Glutamatergic neuron (in vitro differentiated cells): ENCODE measurements at places on chromosomes 6 and 20. TPM values are rescaled to one million over a fixed set of nuclear protein-coding genes. Genes with fewer than 3 reads are reported as not detected.
A peak's percentile ranks its signal among the peaks of the same experiment; 100 is the strongest.

Gene FARS2
- 14.2 TPM for total RNA-seq

Gene C20orf204
- 3.9 TPM for total RNA-seq

Gene REM1
- 2.8 TPM for total RNA-seq

Gene DYNLT2
- total RNA-seq = 1.7 TPM

Gene CDH4
- total RNA-seq = 1.2 TPM

Gene TPX2
- 44.7 TPM for total RNA-seq

Gene WFDC5
- not detected for total RNA-seq

Gene C6orf52
- 4.1 TPM for total RNA-seq

Gene CLDN20
- total RNA-seq = not detected

Gene LBP
- total RNA-seq = not detected

Gene HNF4A
- not detected for total RNA-seq

Gene TRIM31
- not detected for total RNA-seq

GRCh38 chr6:32097364-32097763 is 11.8 kb downstream of the TNXB start:
- no peak for DNase-seq

GRCh38 chr6:25961619-25962148 is 918 bp upstream of the TRIM38 start:
- DNase-seq = no peak

DNA sequence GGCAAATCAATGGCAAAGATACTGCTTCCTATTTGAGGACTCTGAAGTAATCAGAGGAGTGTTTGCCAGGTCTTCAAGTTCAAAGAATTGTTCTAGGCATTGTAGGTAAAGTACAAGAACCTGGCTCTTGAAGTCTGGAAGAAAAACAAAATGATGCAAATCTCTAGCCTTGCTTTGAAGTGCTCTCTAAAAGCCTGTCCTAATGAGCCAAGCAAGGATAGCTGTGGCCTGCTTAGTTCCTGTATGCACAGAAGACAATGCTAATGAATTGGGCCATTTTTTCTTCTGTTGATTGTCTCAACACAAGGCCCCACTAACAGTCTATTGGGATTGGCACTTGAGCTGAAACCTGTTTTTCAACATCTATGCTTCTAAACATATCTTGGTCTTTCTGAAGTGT is 165.0 kb upstream of the POU3F2 start:
- DNase-seq = no peak

DNA sequence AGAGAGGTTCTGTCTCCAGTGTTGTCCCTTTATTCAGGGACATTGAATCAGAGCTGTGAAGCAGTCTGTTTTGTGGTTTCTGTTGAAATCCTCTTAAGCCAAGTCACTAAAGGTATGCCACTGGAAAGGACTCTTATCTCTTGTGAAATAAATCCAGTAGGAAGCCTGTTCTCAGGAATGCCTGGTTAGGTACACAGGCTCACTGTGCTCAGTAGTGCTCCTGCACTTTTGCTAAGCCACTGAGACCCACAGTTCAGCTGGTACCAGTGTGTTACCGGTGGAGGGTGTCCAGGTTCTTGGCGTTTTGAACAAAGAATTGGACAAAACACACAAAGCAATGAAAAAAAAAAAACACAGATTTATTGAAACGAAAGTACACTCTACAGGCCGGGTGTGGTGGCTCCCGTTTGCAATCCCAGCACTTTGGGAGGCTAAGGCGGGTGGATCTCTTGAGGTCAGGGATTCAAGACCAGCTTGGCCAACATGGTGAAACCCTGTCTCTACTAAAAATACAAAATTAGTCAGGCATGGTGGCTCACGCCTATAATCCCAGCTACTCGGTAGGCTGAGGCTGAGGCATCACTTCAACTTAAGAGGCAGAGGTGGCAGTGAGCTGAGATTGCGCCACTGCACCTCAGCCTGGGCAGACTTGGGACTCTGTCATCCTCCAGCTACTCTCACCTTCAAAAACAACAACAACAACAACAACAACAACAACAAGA is 186.1 kb downstream of the JARID2 start:
- no peak for DNase-seq

- DNase-seq = no peak
These were observed 12.8 kb downstream of the HIVEP1 start for GRCh38 chr6:12024699-12025434.

- no peak for DNase-seq
These were observed 77.9 kb downstream of the ZNF217 start for GRCh38 chr20:53515749-53516148.

- no peak for DNase-seq
These were observed 42.2 kb downstream of the CD164 start for GRCh38 chr6:109339906-109340678.

GRCh38 chr6:140051521-140052512 is 677.4 kb upstream of the CITED2 start:
- DNase-seq = peak; percentile 18

GRCh38 chr20:59866338-59866737 is 67.1 kb downstream of the SYCP2 start:
- DNase-seq = no peak

DNA sequence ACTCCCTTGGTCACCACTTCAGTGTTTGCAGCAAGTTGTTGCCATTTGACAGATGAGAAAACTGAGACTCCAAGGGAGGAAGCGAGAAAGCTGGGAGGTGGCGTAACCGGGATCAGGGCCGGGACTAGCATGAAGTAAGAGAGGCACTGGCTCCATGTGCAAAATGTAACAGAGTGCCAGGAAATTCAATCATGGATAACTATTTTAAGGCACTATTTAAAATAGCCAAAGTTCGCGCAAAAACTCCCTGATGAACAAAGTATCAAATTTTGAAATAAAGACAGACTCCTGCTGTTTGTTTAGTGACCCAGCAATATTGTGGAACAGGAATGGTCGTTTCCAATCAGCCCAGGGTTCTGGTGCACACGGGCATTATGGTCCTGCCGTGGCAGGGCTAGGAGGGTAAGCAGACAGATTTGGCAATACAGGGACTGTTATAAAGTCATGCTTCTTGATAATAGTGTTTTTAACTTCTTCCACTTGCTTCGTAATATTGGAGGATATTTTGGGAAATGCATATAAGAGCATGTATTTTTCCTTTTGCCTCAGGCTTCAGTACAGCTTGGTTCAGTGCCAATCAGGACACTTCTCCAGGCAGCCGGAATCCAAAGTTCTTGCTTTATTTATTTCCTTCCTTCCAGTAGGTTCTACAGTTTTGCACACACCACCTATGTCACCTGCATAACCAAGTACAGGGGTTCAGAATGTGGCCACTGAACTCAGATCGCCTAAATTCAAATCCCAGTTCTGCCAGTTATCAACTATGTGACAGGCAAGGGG is 141.6 kb downstream of the EYA2 start:
- DNase-seq = no peak

DNA sequence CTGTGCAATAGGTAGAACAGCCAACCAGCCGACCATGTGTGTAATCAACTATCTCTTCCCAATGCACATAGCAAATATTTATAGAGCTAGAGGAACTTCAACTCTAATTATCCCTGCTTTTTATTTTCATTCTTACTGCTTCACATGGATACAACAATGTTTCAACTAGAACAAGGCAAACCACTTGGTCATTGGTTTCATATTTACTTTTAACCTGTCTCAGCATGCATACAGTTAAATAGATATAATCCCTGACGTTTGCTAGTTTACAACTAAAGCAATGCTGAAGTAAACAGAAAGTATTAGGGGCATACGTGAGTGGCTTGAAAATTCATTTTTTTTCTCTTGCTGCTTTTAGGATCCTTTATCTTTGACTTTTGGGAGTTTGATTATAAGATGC is 318.5 kb upstream of the MAP3K7 start:
- DNase-seq = no peak

GRCh38 chr6:89966228-89966544 is 71.9 kb downstream of the GJA10 start:
- peak; percentile 37 for DNase-seq
